ENCODE measurements at places on chromosomes 13 and 19.

- H3K27me3 ChIP-seq, result peaks cover 2% of the 10 kb centered on the region
- peak; percentile 69 for DNase-seq
- H3K4me1 ChIP-seq, result peaks cover 15% of the 10 kb centered on the region
- peak overlapping the region; percentile 77 for H3K27ac ChIP-seq
- H3K36me3 ChIP-seq, result no peaks in the 10 kb centered on the region
Measured at GRCh38 chr13:21326155-21327031, 132.7 kb downstream of the ZDHHC20 start.

DNA sequence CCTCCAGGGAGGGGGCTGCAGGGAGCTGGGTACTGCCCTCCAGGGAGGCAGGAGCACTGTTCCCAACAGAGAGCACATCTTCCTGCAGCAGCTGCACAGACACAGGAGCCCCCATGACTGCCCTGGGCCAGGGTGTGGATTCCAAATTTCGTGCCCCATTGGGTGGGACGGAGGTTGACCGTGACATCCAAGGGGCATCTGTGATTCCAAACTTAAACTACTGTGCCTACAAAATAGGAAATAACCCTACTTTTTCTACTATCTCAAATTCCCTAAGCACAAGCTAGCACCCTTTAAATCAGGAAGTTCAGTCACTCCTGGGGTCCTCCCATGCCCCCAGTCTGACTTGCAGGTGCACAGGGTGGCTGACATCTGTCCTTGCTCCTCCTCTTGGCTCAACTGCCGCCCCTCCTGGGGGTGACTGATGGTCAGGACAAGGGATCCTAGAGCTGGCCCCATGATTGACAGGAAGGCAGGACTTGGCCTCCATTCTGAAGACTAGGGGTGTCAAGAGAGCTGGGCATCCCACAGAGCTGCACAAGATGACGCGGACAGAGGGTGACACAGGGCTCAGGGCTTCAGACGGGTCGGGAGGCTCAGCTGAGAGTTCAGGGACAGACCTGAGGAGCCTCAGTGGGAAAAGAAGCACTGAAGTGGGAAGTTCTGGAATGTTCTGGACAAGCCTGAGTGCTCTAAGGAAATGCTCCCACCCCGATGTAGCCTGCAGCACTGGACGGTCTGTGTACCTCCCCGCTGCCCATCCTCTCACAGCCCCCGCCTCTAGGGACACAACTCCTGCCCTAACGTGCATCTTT, 7.8 kb upstream of the CEACAM5 start:
- peaks cover 9% of the 10 kb centered on the region for H3K27me3 ChIP-seq
- H3K27ac ChIP-seq, result no peak overlapping the region
- H3K4me3 ChIP-seq, result no peak overlapping the region
- DNase-seq, result no peak
- peaks cover 12% of the 10 kb centered on the region for H3K4me1 ChIP-seq

DNA sequence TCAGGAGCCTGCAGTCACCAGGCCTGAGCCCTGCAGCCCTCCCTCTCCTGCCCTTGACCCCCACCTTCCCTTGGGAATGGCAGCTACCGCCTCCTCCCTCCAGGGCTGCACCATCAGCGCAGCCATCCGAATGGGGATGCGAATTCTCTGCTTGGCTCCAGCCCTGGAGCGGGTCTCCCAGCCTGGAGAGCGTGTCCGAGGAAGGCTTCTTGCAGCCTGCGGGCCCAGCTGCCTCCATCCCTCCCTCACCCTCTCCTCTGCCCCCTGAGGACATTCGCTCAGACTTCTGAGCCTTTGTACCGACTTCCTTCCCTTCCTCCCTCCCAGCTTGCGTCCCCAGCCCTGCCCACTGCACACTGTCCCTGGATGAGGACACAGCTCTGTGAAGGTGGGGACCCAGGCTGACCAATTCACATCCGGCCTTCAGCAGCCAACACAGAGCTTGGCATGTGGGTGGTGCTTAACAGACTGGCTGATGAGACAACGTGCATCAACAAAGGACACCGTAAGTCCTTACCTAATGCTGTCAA, 6.0 kb upstream of the NKPD1 start:
- no peak overlapping the region for H3K4me3 ChIP-seq
- peaks cover 9% of the 10 kb centered on the region for H3K27me3 ChIP-seq
- no peaks in the 10 kb centered on the region for H3K36me3 ChIP-seq
- H3K27ac ChIP-seq, result no peak overlapping the region

DNA sequence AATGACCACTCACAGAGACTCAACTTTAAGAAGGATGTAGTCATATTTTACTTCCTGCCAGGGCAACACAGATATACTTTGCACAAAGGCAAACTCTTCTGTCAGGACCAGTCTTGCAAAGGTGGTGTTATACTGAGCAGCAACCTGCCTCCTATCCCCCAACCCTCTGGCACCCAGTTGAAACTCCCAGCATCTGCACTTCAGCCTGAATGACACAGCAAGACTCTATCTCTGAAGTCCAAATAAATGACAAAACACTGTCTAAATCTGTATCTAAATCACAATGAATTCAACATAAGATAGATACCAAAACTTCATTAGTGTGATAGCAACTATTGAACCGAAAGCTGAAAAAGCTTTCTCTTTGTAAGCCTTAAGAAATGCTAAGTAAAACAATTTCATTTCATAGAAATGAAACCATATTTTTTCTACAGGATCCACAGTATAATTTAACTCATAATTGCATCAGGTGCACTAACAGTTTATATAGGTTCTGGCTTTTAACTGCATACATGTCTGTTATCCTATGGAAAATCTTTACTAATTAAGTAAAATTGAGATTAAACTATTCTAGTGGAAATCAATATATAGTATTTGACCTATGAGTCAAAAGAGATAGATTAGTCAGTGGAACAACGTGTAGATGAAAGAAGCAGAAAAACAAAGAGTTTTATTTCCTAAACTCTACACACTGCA, 163.7 kb downstream of the TBC1D4 start:
- no peaks in the 10 kb centered on the region for H3K27me3 ChIP-seq
- peak overlapping the region; percentile 62 for H3K27ac ChIP-seq
- H3K4me3 ChIP-seq, result no peak overlapping the region
- H3K4me1 ChIP-seq, result peaks cover 34% of the 10 kb centered on the region
- no peak for DNase-seq
- H3K36me3 ChIP-seq, result no peaks in the 10 kb centered on the region

DNA sequence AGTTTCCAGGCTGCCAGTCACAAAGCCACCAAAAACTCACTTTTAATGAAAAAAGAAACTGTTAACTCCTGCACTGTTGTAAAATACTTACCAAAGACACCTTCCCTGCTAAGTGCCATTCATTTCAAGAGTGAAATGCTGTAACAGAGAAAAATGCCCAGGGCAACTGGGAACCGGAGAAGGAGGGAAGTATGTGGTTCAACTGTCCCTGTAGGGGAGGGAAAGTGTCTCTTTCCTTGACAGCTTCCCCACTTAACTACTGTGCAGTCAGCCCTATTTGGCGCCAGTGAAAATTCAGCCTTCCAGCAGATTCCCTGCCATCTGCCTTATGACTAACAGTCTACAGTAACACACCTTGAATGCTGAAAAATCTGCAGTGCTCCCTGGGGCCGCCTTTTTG, 789.0 kb downstream of the DIAPH3 start:
- H3K4me1 ChIP-seq, result no peaks in the 10 kb centered on the region
- peaks cover 9% of the 10 kb centered on the region for H3K27me3 ChIP-seq
- H3K4me3 ChIP-seq, result no peak overlapping the region
- no peak overlapping the region for H3K27ac ChIP-seq

GRCh38 chr19:39805104-39805503, 26.4 kb downstream of the LEUTX start:
- H3K27me3 ChIP-seq, result peaks cover 12% of the 10 kb centered on the region
- H3K4me3 ChIP-seq, result no peak overlapping the region
- H3K36me3 ChIP-seq, result no peaks in the 10 kb centered on the region
- no peaks in the 10 kb centered on the region for H3K4me1 ChIP-seq
- DNase-seq, result no peak
- H3K27ac ChIP-seq, result no peak overlapping the region

DNA sequence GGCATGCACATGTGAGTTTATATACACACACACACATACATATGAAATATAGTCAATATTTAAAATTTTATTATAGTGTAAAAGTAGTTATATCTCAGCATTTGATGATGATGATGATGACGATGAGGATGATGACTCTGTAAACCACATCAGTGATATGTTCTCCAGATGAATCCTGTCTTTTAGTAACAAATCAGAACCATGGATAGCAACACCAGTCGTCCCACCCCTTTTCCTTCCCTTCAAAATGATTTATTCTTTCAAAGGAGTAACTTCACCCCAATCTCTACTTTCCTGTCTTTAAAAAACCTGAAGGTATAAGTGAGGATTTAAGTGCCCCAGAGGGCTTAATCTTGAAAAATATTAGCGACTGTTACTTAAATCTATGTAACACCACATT, 74.1 kb downstream of the DCLK1 start:
- H3K36me3 ChIP-seq, result no peaks in the 10 kb centered on the region
- H3K4me3 ChIP-seq, result no peak overlapping the region
- no peaks in the 10 kb centered on the region for H3K27me3 ChIP-seq
- H3K27ac ChIP-seq, result no peak overlapping the region
- H3K4me1 ChIP-seq, result no peaks in the 10 kb centered on the region

GRCh38 chr19:47253467-47253881, 2.9 kb upstream of the CCDC9 start:
- H3K27me3 ChIP-seq, result no peaks in the 10 kb centered on the region
- peaks cover 6% of the 10 kb centered on the region for H3K36me3 ChIP-seq
- peak; percentile 83 for DNase-seq
- H3K4me3 ChIP-seq, result peak overlapping the region; percentile 60

- peak overlapping the region; percentile 84 for H3K4me3 ChIP-seq
- peaks cover 32% of the 10 kb centered on the region for H3K36me3 ChIP-seq
- H3K4me1 ChIP-seq, result peaks cover 53% of the 10 kb centered on the region
- H3K27me3 ChIP-seq, result peaks cover 46% of the 10 kb centered on the region
- H3K27ac ChIP-seq, result peak overlapping the region; percentile 88
- no peak for DNase-seq
Measured at GRCh38 chr19:13843104-13843921, 33.6 kb upstream of the NANOS3 start.

GRCh38 chr13:50222569-50223332, 207.5 kb downstream of the KCNRG start:
- H3K4me1 ChIP-seq, result no peaks in the 10 kb centered on the region
- H3K36me3 ChIP-seq, result no peaks in the 10 kb centered on the region
- no peak for DNase-seq
- H3K27ac ChIP-seq, result no peak overlapping the region

DNA sequence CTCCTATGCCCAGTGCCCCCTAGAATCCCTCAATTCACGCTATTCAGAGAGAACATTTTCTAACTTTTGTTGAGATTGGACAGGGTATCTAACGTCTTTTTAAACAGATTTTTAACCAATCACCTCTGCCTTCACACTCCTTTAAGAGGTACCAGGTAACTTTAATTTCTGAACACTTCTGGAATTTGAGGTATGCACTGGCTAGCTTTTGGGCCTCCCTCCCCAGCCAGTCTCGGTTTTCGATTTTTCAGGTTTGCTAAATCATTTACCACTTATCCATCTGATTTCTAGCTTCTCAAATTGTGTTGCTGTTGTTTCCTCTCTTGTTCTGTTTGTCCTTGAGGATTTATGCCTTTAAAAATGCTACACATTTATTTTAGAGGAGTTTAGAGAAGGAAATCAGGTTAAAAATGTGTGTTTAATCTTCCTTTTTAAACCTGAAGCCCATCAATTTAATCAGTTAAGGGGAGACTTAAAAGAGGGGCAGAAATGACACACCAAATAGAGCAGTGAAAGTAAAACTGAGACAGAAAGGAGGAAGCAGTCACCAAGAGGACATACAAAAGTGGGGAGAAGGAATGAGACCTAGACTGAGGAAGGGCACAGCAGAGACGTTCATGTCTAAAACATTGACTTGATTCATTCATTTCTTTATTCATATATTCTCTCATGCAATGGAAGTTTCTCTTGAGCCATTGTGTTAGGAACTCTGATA, 139.6 kb upstream of the HTR2A start:
- H3K27ac ChIP-seq, result no peak overlapping the region
- no peaks in the 10 kb centered on the region for H3K36me3 ChIP-seq
- H3K27me3 ChIP-seq, result no peaks in the 10 kb centered on the region
- H3K4me1 ChIP-seq, result peaks cover 42% of the 10 kb centered on the region
- no peak overlapping the region for H3K4me3 ChIP-seq
- no peak for DNase-seq

DNA sequence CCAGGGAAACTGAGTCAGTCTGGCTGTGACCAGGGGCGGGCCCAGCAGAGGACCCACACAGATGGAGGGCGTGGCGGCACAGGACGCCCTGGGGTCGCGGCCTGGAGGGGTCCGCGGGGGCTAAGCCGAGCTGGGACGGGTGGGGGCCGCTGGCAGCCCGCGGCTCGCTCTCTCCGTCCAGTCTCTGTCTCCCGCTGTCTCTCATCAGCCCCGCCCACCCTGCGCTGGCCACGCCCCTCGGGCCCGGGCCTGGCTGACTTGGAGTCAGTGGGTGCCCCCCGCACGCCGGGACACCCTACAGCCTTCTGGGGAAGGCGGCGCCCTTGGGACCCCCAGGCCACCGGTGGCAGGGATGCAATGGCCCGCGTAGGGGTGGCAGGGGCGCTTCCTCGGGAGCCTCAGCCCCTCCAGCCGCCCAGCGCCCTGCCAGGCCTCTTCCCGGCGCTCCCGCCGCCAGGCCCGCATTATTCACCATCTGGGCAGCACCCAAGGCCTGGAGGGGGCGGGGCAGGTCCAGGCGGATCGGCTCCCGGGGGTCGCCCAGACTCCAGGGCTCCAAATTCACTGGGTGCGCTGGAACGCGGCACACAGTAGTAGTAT, at the start of gene TBXA2R:
TSS of gene TBXA2R (minus strand) at position 186 of the 600 bp plus-strand sequence. CDS start 6,241 bp downstream, outside the sequence.
- peak within 1 kb of the TSS; percentile 82 for H3K27ac ChIP-seq
- peaks cover 2% of the 10 kb centered on the region for H3K27me3 ChIP-seq
- H3K4me3 ChIP-seq, result peak within 1 kb of the TSS; percentile 84
- peaks cover 1% of the 10 kb centered on the region for H3K36me3 ChIP-seq
